ENCODE measurements at places on chromosomes 4 and X.

GRCh38 chr4:162853788-162854187 is 312.9 kb downstream of the NAF1 start:
- no peak for DNase-seq

DNA sequence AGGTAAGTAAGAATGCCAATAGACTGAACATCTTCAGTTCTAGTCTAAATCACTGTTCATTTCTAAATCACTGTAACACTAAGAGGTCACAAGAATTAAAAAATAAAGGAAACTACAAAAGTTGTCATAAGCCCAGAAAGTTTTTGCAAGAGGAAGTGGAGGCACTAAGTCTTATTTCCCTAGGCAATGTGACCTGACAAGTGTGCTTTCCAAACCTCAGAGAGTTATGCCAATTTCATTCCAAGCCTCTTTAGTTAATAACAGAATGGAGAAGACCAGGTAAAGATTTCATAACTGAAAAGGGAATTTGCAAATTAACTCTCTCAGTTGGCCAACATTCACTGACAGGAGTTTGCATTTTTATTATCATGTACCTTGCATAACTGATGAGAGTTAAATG is 40.5 kb downstream of the BBS12 start:
- DNase-seq = no peak

DNA sequence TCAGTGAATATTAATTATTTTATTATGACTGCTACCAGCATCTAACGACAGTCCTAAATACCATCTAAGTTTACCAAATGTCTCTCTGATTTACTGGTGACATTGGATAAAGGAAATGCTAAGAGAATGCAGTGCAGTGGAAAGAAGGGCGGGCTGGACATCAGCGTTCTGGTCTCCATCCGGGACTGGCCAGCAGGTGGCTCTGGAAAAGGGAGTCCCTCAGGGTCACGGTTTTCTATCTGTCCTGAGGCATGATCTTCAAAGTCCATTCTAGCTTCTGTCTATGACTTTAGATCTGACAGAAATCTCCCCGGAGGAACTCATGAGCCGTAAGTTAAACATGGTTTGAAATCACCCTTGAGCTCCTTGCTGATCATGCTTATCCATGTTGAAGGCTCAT is 3.3 kb downstream of the TRIM2 start:
- DNase-seq = no peak

DNA sequence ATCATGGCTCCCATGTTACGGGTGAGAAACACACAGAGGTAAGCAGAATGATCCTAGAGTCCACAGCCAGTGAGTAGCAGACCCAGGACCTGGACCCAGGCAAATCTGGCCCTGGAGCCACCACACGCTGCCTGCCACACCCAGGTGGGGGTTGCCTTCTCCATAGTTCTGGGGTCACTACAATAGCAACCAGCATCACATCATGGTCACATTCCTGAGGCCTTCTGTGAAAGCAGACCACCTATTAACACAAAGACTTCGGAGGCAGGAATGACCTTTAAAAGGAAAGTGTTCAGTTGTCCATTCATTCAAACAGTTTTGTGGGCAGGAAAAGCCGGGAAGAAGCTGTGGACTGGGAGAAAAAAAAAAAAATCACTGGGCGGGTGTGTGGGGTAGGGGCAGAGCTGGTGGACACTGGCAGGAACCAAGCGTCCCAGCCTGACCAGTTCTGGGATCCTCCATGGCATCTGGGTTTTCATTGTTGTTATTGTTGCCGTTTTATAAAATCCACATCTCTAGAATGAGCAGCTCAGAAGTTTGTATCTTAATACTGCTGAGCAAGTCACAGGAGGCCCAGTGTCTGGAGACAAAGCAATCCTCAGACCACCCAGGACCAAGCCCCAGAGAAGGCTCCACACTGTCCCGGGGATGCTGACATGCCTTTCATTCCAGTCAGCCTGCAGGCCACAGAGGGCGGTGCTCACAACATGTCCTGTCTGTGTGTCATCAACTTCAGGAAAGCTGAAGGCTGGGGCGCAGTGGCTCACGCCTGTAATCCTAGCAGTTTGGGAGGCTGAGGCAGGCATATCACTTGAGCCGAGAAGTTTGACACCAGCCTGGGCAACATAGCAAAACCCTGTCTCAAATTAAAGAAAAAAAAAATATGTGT is 67.0 kb downstream of the SEL1L3 start:
- DNase-seq = no peak

DNA sequence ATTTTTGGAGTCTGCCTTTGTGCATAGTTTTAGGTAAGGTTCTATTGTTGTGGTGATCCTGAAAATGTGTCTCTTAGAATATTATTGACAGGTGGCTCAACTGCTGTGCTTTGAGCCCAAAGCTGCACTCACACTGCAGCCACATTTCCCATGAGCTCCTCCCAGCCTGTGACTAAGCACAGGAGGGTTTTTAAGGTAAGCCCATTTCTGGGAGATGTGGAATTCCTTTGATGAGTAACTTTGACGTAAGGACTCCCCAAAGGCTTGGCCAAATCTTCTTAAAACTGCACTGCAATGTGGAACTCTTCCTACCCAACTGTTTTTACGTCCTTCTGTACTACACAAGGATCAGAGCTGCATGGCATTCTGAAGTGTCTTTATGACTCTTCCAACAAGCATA is 20.0 kb upstream of the TMPRSS11A start:
- DNase-seq = no peak

GRCh38 chr4:113223001-113223400 is 173.5 kb downstream of the ANK2 start:
- DNase-seq = no peak

GRCh38 chr4:56227301-56227835 is 159.9 kb downstream of the AASDH start:
- no peak for DNase-seq

DNA sequence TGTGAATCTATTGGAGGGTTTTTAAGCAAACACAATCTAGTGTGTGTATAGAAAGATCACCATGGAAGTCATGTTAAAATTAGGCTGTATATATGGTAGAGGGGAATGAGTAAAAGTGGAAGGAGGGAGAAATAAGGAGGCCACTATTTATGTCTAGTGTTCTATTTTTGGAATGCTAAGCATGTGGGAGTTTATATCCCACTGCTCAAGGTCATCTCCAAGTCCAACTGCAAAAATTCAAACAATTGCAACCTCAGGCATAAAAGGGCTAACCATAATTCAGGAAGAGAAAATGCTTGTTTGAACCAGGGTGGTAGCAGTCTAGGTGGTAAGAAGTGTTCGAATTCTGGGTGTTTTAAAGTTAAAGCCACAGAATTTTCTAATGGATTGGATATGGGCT is 39.2 kb downstream of the SERPINA7 start:
- no peak for DNase-seq

DNA sequence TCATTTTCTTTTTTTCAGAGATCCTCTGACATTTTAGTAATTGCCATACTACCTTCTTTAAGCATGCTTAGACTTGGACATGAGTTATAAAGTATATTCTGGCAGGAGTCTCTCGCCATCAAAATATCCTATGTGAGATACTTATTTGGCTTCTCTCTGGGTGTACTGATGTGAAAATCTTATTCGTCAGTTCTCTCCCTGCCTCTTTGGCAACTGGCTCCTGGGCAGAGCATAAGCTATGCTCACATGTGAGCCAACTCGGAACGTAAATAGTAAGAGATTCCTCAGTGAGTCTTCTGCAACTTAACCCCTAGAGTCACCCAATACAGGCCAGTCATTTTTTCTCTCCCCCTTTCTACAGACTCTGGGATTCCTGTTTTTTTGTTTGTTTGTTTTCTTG is 91.6 kb downstream of the MAGEB17 start:
- no peak for DNase-seq

- DNase-seq = no peak
Observed at GRCh38 chr4:156751486-156751885, 220.1 kb downstream of the PDGFC start.

DNA sequence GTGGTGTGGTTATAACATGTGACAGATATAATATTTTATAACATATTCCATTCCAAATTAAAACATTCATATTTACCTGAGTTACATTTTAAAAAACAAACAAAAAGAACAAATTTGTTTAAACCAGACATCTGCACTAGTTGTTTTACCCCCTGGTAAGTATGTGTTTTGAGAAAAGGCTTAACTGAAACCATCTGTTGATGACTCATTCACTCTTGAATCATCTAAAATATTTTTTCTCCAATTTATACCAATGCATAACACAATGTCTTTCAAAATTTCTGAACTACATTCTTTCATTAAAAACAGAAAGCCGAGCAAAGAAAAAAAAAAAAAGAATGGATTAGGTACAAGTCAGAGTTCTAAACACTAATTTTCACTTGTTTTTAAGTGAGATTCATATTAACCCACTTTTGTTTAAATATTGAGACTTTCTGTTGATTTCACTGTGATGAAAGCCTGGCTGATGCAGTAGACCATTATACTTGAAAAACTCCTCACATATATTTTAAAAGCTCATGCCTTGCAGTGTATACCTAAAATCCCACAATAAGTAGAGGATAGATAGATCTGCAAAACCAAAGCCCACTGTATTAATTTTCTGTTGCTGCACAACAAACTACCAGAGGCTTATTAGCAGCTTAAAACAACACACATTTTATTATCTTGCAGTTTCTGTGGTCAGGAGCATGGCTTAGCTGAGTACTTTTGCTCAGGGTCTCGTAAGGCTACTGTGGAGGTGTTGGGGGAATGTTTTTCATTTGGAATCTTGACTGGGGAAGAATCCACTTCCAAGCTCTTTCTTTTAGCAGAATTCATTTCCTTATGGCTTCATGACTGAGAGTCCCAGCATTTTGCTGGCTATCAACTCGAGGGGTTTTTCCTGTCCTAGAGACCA is 221.5 kb downstream of the PCDH18 start:
- DNase-seq = no peak

DNA sequence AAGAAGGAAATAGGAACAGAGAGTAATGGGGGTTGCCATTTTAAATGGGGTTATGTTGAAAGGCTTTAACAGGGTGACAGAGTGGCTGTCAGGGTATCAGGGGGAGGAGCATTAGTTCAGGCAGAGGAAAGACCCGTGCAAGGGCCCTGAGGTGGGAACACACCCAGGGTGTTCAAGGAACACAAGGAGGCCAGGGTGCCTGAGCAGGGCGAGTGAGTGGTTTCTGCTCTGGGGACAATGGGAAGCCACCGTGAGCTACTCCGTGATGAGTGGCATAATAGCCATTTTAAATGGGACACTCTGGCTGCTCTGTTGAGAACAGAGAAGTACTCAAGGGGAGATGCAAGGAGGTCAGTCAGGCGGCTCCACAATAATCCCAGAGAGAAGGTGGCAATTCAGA is 4.5 kb downstream of the EVC2 start:
- no peak for DNase-seq

DNA sequence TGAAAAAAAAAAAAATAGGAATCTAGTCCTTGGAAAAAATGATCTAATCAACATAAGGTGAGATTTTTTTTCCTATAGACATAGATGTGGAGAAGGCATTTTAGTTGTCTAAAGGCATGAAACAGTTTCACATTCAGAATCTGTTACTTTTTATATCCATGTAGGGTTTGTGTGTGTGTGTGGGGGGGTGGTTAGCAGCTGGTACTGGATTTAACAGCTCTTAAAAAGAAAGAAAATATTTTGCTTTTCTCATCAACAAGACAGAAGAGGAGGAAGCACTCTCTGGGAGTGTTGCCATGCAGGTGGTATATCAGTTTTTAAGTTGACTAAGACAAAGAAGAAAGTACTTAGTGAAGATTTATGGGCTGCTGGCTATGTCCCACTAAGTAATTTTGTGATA is 122.3 kb downstream of the VCX3B start:
- no peak for DNase-seq

DNA sequence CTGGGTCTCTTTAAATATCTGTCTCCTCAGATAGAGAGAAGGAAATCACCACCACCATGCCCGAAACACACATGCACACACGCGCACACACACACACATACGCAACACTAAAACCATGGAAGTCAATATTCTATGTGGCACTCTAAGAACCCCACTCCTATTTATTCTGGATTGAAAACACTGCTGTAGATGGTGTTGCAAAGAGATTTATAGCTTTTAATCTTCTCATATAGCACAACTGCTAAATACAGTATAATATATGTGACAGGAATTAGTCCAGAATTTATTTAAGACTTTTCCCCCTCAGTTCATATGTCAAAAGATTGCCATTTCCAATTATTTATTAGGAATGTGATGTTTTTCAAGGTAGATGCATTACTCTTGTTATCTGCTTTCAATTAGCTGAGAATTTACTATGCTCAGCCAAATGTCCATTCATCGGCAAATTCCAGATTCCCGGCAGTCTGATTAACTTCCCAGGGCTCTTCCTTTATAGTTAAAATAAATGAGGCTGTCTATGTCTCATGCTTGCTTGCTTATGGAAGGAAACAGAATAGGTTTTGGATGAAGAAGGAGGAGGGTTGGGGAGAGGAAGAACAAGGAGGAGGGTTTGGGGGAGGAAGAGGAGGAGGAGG is 115.4 kb upstream of the NDP start:
- no peak for DNase-seq

- DNase-seq = no peak
Observed at GRCh38 chr4:48483006-48483776, at the start of gene SLC10A4. SLC10A4 (plus strand) TSS chr4:48483343; CDS start chr4:48483562, 219 bp downstream.

DNA sequence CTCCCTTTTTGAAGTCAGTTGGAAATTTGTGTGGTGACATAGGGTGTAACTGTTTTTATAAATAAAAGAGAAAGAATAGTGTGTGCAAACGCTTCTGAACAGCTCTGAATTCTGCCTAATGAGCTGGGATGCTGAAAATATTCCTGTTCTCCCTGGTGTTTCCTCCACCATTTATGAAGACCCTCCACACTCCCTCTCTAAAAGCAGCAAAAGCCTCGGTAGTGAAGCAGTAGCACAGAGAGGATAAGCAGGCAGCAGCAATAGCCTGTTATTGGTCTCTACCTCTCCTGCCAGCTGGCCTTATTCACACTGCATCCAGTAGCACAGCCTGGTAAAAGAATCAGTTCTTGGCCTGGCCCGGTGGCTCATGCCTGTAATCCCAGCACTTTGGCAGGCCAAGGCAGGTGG is 406.1 kb downstream of the IQCM start:
- no peak for DNase-seq

DNA sequence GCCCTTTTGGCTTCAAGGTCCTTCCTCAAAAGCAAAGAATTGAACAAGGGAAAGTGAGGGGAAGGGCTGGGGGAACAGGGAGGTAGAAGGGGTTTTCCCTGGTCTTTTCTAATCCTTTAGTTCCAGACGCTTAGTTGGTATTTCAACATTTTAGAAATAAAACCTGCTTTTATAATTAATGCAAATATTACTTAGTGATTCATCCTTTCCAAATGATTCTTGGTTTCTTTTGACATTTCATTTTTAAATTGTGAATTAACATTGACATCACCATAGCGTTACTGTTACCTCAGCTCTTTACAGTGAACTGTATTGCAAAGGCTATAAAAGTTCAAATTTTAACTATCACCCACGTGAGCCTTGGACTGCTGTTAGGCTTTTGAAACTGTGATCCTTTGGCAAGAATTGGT is 20.9 kb downstream of the NFKB1 start:
- DNase-seq = no peak

- DNase-seq = no peak
Observed at GRCh38 chr4:152697284-152698088, 17.7 kb upstream of the TMEM154 start.

DNA sequence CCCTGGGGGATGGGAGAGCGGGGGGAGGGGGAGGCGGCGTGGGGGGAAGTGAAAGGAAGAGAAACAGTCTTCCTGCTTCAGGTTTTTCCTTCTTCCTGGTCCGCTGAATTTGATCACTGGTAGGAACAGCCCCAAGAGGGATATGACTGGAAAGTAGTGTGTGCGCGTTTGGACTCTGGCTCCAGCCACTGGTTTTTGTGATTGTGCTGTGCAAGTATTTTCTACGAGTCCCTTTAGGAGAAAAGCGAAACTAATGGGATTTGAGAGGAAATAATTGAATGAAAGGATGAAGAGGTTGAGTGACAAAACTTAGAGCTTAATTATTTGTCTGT is 836 bp downstream of the PRRG1 start:
- DNase-seq = no peak
